ENCODE measurements at places on chromosomes 12 and 14.

DNA sequence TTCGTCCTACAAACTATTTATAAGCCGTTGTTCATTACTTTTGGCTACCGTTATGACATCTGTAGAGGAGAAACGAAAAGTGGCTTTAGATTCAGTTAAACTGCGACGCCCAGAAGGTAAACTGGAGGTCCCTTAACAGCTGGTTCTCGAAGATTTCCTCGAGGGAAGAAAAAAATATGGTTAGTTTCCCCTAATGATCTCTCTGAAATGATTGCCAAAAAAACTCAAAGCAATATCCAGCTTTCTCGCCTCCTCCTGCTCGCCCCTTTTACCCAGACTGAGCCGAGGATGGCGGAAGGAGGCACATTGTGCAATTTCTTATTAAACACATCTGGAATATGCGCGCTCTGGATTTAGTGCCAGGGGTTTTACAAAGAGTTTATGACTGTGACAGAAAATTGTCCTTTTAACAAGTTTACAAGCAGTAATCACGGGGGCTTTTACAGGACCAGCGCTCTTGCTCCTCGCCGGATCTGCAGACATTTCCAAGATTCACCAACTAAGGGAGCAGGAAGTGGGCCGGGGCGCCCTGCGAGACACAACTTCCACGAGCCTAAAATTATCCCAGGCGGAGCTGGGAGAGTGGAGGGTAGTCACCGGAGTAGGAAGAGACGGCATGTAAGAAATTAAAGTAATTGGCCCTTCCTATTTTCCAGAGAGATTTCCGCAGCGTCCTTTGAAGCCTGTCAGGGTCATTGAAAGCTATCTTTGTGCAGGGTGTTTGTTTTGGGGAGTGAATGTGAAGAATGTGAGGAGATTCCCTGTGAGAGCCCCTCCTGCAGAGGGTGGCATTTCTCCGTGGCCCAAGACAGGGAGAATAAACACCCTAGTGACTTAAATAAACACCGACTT is 5.6 kb downstream of the SIX1 start:
- no peak for DNase-seq

GRCh38 chr12:57770734-57771133 is 1.2 kb downstream of the METTL1 start:
- no peak for DNase-seq

- DNase-seq, result no peak
Measured at GRCh38 chr14:78701246-78701645, 531.1 kb downstream of the NRXN3 start.

DNA sequence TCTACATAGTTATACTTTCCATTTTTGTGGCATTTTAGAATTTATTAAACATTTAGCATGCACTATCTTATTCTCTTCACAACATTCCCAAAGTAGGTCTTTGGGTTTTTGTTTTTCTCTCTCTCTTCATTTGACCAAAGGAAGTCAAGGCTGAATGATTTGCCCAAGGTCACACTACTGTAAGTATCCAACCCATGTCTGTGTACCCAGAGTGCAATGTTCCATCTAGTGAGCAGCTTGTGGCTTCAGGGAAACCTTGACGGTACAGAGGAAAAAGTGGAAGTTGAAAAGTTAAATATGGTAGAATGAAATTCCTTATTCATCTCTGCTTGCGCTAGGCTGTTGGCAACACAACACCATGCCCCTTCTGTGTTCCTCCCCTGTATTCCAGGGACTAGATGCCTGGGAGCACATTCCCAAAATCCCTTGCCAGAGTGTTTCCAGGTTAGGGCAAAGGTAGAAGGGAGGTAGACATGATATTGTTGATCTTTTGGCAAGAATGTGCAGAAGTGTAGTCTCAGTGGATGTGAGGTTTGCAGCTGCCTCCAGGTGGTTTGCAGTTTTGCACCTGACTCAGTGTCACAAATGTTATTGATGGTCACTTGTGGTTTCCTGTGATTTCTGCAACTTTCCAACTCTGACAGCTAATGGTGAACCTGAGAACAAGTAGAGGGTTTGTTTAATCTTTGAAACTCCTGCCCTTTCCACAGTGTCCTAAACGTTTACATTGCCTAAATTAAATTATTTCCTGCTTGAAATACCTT is 196.7 kb downstream of the RMST start:
- no peak for DNase-seq

DNA sequence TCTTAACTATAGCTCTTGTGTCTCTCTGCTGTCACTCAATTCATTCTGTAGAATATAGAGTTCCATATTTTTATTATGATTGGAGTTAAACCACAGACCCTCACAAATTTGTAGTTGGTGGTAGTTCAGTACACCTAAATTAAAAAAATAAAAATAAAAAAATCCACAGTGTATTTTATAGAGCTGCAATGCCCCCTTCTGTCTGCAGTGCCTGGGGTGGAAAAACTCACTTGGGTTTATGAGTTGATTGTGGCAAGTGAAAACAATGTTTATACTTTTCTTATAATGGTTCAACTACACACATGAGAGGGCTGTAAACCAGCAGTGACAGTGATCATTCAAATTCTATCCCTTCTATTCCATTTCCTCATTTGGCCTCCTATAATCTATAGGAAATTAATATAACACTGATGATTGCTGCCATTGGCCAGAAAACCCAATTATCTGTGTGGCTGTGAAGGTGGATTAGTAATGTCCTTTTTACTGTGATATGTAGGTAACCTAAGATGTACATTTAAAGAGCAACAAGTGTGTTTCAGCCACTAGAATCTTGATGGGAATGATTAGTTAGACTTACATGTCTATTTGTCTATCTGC is 166.9 kb upstream of the LRIG3 start:
- DNase-seq, result no peak

GRCh38 chr14:22469538-22470303 is 119.3 kb downstream of the DAD1 start:
- no peak for DNase-seq

- DNase-seq, result no peak
Measured at GRCh38 chr14:26415618-26416123, 182.2 kb downstream of the NOVA1 start.

DNA sequence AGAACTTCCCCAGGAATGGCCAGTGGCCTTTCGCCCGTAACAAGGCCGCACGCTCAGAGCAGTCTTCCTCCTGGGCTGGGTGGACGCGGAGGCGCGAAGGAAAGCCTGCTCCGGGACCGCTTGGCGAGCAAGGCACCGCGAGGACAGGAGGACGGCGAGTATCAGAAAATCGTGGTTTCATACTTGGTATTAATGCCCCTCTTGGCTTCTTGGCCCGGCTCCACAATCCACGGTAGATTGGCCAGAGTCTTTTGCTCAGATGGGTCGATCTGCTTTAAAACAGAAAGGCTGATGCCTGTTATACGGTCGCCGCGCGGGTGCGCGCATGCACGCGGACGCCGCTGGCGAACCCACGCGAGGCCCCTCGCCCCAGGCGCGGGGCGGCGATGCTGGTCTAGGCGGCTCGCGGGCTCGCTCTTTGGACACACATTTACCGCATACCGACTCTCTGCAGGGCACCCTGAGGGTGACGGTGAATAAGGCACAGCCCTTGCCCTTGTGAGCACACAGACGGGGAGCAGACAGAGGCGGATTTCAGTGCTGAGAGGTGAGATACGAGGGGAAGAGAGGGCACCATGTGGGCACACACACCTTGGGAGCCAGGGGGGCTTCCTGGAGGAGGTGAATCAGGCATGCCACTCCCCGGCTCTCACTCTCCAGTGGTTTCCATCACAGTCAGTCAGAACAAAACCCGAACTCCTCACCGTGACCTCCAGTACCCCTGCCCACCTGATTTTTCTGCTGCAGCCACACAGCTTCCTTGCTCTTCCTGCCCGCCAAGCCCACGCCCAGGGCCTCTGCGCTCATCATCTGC is 100.7 kb downstream of the APAF1 start:
- DNase-seq, result peak; percentile 41

GRCh38 chr14:90811641-90812040 is 4.6 kb downstream of the TTC7B start:
- no peak for DNase-seq

DNA sequence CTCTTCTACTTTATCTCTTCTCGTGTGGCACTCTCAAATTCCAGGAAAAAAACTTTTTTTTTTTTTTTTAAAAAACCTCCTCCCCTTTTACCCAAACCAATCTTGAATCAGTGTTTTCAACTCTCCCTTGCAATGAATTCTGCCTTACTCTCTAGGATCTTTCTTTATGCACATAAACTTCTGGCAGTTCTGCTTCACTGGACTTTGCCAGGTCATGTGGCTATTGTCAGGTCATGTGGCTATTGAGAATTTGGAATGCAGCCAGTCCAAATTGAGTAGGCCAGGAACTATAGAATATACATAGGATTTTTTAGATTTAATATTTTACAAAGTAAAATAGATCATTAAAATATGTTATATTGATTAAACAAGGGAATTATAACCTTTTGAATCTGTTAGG is 218.2 kb downstream of the TMTC3 start:
- no peak for DNase-seq

DNA sequence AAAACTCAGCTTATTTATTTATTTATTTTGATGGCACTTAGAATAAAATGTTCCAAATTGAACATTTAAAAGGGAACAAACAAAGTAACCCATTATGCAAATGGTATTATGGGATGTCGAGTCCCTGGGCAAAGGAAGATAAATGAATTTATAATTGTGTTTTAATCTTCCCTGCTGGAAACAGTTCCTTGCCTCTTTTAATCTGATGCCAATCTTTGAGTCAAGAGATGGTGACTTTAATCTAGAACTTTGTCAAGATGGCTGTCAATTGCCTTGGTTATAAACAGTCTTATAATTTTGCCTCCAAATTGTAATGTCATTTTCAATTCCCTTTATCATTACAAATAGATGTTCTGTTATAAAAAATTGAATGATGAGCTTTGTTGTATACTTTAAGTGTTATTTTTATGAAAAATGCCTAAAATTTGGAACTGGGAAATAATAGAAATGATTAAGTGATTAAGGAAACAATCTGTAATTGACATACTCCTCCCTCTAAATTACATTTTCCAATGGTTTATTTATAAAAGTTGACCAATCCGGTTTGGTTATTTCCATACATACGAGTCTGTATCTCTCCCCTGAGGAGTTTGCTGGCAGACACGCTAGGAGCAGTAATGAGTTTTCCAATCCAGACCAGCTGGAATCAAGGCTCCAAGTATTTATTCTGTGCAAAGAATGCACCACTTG is 134.9 kb upstream of the FRMD6 start:
- DNase-seq, result no peak

DNA sequence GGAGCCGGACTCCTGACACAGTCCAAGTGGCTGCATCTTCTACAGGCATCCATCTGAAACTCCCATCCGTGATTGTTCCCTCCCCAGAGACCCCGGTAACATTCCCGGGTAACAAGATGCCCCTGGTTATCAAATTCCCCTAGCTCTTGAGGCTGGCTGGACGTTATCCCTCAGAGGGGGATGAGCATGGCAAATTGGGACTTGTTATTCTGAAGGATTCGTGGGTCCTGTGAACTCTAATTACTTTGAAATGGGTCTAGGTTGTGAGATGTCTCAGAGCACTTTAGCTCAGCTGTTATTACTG is 642 bp upstream of the PAN2 start:
- no peak for DNase-seq

- no peak for DNase-seq
Measured at GRCh38 chr12:46208370-46208769, 60.5 kb downstream of the SLC38A1 start.

- no peak for DNase-seq
Measured at GRCh38 chr12:41479426-41479825, 291.3 kb downstream of the PDZRN4 start.

- no peak for DNase-seq
Measured at GRCh38 chr12:57448669-57449068, 6.4 kb upstream of the INHBE start.

DNA sequence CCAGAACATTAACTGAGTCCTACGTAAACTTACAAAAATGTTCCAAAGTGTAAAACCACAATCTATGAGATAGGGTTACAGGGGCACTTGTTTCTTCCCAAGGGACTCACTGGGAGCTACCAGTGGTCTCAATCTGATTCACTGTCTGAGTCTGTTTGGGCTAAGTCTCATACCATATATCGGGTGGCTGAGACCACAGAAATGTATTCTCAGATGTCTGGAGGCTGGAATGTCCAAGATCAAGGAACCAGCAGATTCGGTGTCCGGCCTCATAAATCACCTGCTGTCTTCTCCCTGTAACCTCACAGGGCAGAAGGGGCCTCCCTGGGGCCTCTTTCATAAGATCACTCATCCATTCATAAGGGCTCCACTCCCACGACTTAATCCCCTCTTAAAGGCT is 616.3 kb upstream of the TMEM132C start:
- no peak for DNase-seq

- no peak for DNase-seq
Measured at GRCh38 chr12:45216983-45217485, 1.1 kb downstream of the ANO6 start.

DNA sequence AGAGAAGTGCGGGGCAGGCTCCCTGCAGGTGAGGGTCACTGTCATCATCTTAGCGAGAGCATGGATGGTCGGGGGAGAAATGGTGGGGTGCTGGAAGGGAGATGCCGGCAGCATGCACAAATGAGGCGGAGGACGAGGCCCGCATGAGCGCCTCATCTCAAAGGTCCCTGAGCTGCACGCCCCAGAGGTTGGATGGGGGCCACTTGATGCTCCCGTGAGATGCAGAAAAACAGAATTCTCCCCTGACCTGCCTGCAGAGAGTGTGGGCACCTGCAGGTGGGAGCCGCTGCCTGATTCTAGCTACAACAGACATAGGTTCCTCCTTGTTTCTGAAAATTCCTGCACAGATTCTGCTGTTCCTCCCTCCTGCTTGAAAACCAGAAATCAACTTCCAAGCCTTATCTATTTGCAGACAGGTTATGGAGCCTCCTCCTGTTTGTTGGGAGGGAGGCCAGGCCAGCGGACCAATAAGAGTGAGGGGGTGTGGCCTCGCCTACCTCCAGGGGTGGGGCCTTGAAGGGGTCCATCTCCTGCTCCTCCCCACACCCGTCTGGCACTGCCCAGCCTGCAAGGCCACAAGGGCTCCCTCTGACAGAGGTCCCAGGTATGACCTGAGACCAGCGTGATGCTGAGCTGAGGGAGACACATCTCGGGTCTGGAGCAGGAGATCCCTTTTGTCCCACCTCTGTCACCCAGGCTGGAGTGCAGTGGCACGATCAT is 67.2 kb downstream of the KDM2B start:
- peak; percentile 18 for DNase-seq

DNA sequence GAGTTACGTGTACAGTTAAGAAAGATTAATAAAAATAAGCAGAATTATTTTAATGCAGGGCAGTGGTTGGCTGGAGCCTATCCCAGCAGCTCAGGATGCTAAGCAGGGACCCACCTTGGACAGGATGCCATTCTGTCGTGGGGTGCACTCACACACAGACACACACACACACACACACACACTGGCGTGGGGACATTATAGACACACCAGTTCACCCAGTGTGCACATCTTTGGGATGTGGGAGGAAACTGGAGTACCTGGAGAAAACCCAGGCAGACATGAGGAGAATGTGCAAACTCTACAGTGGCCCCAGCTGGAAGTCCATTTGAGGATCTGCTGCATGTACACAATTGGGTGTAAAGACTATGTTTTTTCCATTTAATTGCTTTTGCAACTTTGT is 12.8 kb upstream of the IFI27L2 start:
- DNase-seq, result no peak

Data from activated naive CD4-positive, alpha-beta T cell treated with Interleukin-2 at 50 U/mL for 16 hours (primary cell).